ENCODE measurements at places on chromosomes 2 and 18.

GRCh38 chr18:75097491-75098225 is 111.3 kb downstream of the PTGR3 start:
- no peak for DNase-seq

DNA sequence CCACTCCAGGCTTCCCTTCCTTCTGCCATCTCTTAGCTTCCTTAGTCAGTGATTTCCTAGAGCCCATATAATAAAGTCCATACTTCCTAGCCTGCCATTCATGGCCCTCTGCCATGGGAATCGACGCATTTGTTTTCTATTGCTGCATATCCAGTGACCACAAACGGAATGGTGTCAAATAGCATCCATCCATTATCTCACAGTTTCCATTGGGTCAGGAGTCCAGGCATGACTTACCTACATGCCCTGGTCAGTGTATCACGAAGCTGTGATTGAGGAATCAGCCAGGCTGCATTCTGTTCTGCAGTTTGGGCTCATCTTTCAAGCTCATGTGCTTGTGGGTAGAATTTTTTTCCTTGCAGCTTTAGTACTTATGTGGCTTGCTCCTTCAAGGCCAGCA is 209.7 kb upstream of the EPAS1 start:
- no peak for DNase-seq

DNA sequence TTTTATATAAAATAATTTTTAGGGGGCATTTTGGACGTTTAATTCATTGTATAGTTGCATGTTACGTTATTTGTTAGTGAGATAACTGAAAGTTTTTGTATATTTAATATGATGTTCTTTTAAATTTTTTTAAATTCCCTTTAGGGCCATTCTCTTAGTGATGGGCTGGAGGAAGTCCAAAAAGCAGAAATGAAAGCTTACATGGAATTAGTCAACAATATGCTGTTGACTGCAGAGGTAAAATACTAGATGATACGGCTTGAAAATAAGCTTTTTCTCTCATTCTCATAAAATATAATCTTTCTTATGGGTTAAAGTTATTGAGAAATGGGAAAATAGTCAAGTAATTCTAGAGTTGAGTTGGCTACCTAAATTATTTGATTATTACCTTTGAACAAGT is 58.9 kb downstream of the MTX2 start:
- no peak for DNase-seq

- no peak for DNase-seq
These were observed 88.1 kb downstream of the GULP1 start for GRCh38 chr2:188379748-188380147.

- DNase-seq = peak; percentile 44
These were observed 80.4 kb downstream of the CELF4 start for GRCh38 chr18:37484983-37485834.

Measured in activated naive CD4-positive, alpha-beta T cell treated with anti-CD3 and anti-CD28 coated beads, Interleukin-2, amount 50 U/mL, for 72 hours (primary cell).